Osteocyte (in vitro differentiated cells): ENCODE measurements at places on chromosomes 3 and 15. TPM values are rescaled to one million over a fixed set of nuclear protein-coding genes. Genes with fewer than 3 reads are reported as not detected.

GRCh38 chr3:54536450-54536849, 391.4 kb downstream of the LRTM1 start:
- peak; percentile 66 for DNase-seq

DNA sequence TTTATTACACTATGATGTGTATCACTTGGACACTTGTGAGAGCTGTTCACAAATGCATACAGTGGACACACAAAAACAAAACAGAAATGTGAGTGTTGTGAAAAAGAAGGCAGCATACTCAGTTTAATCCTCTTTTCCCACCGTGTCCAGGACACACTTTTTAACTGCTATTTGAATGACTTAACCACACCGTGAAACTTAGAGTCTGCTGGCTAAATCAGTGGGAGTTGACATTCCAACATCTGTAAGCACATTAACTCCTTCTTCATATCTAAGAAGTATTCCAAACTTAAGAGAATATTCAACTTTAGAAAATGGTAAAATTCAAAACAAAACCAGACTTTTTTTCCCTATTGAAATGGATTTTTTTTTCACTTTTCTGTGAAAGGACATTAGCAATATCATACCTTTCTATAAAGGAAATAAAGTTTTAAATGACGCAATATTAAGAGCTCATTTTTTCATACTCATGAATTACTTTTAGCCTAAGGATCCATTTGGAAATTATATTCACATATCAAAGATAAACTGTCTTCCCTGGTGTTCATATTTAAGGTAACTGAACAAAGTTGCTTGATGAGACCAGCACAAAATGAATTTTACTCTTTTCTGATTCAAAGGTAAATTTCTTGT, 316.6 kb downstream of the RBMS3 start:
- no peak for DNase-seq

GOLGA6D gene
- not detected in 2 replicates for total RNA-seq

CLEC3B gene
- 166 and 181 TPM in 2 replicates for total RNA-seq

DNA sequence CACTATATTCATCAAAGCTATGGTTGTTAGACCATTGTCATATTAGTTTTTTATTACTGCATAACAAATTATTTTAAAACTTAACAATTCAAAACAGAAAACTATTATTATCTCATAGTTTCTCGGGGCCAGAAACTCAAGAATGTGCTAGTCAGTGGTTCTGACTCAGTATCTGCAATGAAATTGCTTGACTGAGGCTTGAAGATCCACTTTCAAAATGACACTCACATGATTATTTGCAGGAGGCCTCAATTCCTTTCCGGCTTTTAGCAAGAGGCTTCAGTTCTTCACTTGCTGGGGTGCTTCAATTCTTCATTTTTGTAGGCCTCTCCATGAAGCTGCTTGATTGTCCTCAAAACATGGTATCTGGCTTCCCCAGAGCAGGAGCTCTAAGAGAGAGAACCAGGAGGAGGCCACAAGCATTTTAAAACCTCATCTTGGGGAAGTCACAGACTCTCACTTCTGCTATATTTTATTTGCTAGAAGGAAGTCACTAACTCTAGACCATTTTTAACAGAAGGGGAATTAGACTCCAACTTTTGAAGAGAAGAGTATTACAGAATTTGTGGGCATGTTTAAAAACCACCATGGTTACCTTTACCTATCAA, 383.7 kb downstream of the MFSD1 start:
- DNase-seq, result no peak

- no peak for DNase-seq
Observed at GRCh38 chr3:98657457-98657856, 64.0 kb upstream of the CPOX start.

GRCh38 chr15:56038015-56038414, 44.6 kb upstream of the NEDD4 start:
- no peak for DNase-seq

- DNase-seq, result no peak
Observed at GRCh38 chr3:10975695-10976234, 16.8 kb upstream of the SLC6A1 start.

DNA sequence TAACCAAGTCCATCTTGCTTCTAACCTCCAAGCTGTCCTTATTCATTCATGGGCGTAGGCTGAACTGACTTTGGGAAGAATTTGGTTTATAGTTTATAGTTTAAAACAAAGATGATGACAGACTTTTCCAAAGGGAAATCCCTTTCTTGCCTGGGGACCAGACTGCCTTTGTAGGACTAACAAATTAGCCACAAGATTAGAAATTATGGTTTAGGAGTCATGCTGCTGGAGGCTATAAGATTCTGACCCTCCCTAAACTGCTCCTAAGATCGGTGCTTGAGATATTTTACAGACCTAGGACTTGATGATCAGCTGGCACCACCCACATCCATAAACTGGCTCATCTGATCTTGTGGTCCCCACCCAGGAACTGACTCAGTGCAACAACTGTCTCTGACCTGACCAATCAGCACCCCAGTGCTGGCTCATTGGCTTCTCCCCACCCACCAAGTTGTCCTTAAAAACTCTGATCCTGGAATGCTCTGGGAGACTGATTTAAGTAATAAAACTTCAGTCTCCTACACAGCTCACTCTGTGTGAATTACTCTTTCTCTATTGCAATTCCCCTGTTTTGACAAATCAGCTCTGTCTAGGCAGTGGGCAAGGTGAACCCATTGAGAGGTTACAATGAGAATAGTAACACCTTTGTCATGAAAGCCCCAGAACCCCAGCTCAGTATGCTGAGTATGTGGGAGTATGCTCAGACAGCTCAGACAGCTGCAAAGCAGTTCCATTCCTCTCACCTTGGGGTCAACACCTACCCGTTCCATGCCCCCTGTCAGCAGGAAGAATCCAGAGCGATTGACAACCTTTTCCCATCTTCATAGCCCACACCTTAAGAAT, 51.6 kb upstream of the C15orf39 start:
- no peak for DNase-seq

GRCh38 chr3:139295040-139295439, 48.8 kb upstream of the MRPS22 start:
- DNase-seq, result no peak

DNA sequence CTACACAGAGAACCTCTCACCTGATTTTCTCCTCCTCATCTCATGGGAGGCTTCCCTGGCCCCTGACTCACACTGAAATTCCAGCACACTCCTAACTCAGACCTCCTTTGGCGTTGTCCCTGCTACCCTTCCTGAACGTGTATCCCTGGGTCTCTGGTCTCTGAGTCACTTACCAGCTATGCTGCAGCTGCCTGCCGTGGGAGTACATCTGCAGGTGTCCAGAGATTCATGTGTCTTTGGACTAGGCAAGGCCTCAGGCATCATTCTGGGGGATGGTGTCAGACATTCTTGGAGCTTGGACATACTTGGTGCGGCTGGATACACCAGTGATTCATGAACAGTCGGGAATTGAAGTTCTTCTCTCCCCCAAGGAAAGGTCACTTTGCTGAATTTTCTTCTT, 148.8 kb upstream of the TRIM42 start:
- peak; percentile 91 for DNase-seq
